OCI-M1 (cell line): ENCODE measurements at places on chromosomes 6 and 20.

GRCh38 chr20:40073535-40074111 is 615.4 kb downstream of the MAFB start:
- DNase-seq = no peak

DNA sequence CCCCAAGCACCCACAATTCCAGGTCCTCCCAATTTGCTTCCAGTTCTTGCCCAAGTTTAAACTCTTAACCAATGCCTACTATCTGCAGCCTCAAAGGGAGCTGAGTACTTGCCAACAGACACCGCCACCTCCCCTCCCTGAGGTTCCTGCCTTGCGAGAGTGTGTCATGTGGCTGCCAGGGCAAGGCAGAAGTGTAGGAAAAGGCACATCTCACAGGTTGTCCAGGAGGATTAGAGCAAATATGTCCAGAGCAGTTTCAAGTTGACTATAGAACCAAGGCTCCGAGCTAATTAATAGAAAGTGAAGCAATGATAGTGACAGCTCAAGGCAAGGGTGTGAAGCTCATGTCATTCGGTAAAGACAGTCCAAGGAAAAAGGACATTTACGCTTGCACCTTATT is 127.8 kb downstream of the ATXN1 start:
- DNase-seq = no peak

DNA sequence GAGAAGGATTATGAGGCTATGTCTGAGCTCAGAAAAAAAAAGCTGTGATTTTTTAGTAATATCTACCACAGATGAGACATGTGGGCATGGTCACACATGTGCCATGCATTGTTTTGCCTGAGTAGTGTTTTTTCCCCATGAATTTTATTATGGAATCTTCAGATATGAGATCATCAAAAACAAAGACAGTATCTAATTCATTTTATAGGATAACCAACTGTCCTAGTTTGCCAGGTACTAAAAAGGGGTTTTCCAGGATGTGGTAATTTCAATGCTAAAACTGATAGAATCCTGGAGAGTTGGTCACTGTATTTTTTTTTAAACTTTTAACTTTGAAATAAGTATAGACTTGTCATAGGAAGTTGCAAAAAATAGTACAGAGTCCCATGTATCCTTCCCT is 127.4 kb upstream of the MAP3K7 start:
- DNase-seq = no peak

- peak; percentile 5 for DNase-seq
These were observed 708.8 kb downstream of the DHX35 start for GRCh38 chr20:39670988-39671387.

DNA sequence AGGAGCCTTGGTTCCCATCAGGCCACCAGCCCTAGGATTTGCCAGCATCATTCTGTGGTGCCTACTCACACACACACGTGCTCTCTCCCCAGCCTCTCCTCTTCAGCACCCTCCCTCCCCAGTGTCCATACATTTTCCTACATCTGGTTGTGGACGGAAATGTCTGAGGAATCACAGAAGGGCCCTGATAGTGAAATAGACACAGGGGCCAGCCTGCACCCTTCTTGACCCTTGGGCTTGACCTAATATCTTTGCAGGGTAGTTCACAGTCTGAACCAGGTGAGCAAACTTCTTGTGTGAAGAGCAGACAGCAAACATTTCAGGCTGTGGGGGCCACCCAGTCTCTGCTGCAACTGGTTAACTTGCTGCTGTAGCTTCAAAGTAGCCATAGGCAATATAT is 108.5 kb upstream of the NXT1 start:
- no peak for DNase-seq

- DNase-seq = no peak
These were observed 92.5 kb upstream of the E2F3 start for GRCh38 chr6:20309186-20309585.

- peak; percentile 46 for DNase-seq
These were observed 662 bp downstream of the ENTPD6 start for GRCh38 chr20:25195962-25196785.

DNA sequence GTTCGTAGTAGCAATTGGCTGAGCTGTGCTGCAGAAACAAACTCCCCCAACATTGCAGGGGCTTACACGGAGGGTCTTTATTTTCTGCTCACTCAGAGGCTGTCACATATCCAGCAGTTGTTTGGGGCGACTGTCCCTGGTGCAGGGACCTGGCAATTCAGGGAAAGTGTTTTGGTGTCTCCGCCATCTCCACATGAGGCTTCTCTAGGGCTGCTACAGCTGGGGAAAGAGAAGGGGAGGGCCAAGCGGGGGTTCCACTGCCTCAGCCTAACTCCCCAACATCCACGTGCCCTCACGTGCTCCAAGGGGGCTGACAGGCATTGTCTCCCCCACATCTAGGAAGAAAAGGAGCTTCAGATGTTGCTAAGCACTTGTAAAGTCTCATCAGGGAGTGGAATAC is 61.3 kb upstream of the NXT1 start:
- no peak for DNase-seq

DNA sequence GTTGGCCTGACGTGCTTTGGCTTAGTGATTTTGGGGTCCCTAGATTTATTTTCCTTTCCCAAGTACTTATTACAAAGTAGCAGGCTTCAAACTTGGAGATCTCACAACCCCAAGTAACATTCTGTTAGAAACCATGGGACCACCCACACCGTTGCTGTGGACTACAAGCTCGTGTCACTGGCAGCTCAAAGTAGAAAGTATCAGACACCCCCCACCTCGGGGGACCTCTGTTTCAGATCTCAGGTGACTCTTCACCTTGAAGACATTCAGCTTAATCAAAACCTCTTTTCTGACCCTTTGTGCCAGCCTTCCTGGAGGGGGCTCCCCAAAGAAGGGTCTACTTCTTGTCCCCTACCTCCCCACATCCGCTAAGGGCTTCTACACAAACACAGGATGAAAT is 15.7 kb upstream of the MYT1 start:
- no peak for DNase-seq

DNA sequence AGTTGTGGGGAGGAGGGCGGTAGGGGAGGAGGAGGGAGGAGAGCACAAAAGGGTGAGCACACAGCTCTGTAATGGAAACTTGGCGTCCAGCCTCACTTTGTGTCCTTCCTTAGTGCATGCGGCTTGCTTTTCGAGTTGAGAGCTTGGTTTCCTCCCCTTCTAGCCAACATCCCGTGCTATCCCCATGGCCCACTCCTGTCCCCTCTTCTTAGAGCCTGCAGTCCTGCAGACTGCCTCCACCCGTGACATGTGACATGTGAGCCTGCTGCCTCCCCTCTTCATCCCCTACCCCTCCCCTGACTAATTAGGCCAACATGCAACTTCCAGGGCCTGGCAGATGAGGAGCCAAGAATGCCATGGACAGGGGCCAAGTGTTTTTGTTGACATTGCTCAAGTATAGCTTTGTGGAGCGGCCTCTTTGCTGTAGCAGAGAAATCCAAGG is 63.2 kb downstream of the SLC24A3 start:
- peak; percentile 88 for DNase-seq

DNA sequence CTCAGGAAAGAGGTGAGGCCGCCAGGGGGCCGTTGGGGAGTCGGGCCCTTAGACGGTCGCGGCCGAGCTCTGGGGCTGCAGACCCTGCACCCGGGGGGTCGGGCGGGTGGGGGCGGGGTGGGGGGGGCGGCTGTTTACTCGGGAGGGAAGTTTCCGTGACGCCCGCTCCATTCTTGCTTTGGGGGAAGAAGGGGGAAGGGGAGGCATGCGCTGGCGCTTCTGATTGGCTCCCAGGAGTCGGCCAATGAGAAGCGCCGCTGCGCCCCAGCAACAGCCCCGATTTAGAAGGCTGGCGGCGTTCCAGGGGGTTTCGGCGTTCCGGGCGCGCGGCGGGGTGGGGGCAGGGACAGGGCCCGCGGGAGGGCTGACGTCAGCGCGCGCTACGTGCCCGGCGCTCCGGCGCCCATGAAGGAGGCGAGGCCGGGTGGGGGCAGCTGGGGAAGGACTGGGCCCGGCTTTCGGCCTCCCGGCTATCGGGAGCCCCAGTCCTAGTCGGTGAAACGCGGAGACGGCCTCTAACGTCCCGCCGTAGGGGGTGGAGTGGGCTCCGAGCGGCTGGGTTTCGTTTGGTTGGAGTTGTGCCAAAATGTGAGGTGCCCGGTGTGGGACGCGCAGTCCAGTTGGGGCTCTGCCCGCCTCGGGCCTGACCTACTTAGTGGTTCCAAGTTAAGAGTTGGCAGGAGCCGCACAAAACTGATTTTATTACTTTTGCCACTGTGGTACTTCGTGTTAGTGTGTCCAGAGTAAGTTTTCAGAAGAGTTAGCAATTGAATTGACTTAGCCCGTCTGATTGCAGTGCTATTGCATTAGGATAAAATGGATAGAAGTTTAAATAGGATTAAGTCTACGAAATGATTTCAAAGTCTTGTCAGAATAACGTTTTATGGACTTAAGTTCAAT is 1.1 kb downstream of the PNRC1 start:
- DNase-seq = peak; percentile 98

DNA sequence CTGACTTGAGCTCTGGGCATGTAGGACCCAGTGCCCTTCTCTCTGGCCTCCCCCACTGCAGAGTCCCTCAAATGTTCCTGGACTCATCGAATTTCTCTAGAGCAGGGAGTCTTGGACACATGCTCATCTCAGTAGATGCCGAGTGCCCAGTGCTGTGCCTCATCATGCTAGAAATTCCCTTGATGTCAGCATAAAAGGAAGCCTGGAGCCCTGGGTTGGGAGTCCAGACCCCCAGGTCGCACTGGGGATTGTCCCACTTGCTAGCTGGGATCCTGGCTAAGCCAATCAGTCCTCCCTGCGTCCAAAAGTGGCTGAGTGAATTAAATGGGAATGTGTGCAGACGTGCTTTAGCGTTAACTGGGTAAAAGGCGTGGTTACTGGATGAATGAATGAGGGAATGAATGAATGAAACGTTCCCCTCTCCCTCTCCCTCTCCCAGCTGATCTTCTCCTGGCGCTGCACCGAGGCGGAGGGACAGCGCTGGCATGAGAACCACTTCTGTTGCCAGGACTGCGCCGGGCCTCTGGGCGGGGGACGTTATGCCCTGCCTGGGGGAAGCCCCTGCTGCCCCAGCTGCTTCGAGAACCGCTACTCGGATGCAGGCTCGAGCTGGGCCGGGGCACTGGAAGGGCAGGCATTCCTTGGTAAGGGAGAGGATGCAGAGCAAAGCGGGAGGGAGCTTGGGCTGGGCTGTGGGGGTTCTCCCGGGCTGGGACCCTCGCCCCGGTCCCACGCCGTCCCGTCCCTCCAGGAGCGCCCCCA is 1.6 kb upstream of the TOMM6 start:
- DNase-seq = no peak

DNA sequence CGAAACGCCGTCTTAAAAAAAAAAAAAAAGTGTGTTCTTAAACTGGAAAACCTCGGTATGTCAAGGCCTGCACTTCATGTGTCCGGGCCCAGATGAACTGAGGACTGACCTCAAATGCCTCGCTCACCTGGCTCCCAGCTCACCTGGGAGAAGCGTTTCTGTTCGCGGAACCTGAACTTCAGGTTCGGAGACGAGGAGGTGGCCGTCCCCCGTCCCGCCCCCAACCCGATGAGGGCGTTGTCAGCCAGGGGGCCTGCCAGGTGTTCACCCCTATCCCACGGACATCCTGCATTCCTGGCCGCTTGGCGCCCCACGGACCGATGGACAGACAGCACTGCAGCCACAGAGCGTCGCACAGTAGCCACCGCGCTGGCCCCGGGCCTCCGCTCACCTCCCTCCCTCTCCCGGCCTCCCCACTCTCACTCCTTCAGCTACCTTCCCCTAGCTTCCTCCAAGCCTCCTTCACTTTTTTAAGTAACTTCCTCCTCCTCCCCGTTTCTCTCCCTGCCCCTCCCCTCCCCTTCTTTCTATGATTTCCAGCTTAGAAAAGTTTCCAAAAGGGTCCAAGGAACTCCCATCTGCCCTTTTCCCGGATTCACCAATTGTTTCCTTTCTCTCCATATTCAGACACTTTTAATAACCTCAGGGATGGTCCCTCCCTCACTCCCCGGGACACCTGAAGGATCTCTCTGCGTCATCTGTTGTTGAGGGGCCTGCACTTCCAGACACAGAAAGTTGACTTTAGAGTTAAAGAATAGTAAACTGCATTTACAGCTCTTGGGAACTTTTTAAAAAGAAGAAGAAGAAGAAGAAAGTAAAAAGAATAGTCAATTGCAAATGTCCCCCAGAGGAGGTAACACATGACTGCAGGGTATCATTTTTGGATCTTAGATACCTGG is 22.7 kb upstream of the MCM3 start:
- no peak for DNase-seq

DNA sequence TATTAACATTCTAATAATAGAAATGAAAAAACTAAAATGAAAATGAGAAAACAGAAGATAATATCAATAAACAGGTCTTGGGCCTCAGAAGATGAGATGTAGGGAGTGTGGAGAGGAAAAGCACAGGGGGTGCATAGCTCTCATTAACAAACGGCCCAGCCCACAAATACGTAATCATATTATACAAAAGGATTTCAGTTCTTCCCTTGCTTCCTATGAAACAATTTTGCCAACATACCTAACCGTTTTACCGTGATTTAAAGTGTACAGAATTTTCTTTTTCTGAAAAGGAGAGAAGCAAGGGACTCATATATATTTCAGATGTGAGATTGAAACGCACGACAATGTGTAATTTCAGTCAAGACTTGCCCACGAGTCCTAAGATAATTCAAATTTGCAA is 136.0 kb downstream of the HFE start:
- peak; percentile 69 for DNase-seq

GRCh38 chr6:125546841-125547251 is 202.6 kb upstream of the HEY2 start:
- DNase-seq = peak; percentile 53

GRCh38 chr20:37265152-37265551 is 3.5 kb upstream of the GHRH start:
- DNase-seq = peak; percentile 17

DNA sequence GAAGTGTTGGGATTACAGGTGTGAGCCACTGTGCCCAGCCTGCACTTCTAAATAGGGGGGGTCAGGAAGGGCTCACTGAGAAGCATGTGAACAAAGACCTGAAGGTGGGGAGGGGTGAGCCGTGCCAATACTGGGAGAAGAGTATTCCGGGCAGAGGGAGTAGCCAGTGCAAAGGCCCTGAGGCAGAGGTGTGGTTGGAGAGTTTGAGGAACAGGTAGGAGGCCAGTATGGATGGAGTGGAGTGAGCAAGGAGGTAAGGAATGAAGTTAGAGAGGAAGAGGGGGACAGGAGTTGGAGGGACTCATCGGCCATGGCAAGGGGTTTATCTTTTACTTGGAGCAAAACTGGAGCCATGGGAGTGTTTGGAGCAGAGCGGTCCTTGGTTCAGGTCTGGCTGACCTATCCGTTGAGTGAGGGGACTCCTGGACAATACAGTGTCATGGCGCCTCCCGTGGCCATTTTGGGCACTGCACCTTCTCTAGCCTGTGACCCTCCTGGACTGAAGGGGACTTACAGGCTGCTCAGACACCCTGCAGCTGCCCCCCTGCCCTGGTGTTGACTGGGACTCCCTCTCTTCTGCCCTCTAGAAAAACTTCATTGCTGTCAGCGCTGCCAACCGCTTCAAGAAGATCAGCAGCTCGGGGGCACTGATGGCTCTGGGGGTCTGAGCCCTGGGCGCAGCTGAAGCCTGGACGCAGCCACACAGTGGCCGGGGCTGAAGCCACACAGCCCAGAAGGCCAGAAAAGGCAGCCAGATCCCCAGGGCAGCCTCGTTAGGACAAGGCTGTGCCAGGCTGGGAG is 12.1 kb downstream of the FOXS1 start:
- DNase-seq = peak; percentile 88
